ENCODE measurements at places on chromosomes 5 and 9. TPM values are rescaled to one million over a fixed set of nuclear protein-coding genes. Genes with fewer than 3 reads are reported as not detected.

DNA sequence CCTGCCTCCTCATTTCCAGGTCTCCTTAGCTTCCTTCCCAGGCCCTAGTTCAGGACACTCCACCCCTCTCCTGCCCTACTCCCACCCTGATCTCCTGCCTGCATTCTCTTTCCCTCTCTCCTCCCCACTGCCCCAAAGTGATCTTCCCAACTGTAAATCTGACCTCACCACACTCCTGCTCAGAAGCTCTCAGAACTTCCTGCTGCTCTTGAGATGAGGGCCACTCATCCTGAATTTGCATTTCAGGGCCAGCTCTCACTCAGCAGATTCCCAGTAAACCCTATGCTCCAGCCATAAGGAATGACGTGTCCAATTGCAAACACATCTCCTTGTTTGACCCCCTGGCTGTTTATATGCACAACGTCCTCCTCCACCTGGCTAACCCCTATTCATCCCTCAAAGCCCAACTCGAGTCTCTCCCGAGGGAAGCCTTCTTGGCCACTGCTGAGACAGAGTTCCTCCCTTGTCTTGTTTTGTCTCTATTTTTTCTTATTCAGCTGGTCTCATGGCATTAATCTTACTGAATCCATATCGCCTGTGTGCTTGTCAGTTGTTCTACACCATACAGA lies 95.0 kb downstream of the NSG2 start:
- no peak for DNase-seq

GRCh38 chr5:44862808-44863207 lies 54.1 kb downstream of the MRPS30 start:
- no peak for DNase-seq

DNA sequence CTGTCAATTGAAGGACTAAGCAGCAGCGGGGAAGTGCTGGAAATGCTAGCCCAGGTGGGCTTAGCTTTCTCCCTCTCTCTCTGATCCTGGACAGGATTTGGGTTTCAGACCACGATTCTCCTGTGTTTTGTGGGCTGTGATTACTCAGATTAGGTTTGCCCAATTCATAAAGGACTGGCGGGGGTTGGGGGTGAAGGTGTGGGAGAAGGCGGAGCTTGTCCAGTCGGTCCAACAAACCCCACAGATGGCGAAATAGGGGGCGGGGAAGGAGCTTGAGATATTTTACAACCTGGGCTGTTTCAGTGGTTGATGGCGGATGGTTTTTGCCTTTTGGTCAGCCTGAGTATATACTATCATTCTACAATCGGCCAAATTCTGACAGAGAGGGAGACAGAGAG lies 35.2 kb downstream of the PCDHAC2 start:
- DNase-seq, result no peak

DNA sequence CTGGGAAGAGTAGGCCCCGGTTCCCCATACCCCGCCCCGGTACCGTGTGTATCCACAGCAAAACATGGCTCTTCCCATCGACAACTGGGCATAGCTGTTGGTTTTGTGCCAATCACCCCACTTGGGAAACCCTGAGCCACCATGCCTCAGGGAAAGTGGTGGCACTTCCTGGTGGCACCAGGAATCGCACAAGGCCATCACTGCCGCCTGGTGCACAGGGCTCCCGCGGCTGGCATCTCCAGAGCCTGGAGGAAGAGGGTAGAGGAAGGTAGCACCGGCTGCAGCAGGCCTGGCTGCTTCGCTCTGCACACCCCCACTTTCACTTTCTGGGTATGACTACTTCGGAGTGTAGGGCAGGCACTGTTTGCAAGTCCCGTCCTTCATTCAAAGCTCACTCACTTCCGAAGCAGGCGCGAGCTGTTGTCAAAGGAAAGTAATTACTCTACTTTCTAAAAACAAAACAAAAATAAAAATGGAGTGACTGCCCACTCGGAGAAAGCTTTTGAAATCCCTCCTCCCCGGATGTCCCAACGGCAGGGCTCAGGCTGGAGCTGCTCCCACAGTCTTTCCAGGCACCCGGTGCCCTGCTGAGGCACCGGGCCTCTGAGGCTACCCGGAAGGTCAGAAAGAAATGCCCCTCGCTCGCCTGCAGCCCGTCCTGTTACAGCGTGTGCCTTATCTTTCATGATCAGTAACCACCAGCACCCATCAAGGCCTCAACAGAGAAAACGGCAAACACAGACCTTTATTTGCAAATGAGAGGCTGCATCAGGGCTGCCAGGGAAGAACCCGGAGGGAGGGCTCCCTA lies 2.0 kb downstream of the BRD3 start:
- no peak for DNase-seq

GRCh38 chr9:22158927-22159346 lies 149.8 kb upstream of the CDKN2B start:
- no peak for DNase-seq

DNA sequence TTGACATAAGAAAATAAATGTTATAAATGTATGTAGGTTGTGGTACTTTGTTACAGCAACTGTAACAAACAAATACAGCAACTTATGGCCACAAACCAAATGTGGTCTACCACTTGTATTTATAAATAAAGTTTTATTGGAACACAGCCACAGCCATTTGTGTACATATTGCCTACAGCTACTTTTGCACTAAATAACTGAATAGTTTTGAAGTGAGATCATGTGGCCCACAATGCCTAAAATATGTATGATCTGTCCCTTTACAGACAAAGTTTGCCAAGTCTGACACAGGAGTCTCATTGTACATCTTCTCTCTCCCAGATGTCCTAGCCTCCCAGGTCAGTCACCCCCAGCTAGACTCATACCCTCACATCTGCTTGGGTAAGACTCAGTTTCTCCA lies 283.6 kb upstream of the PRDM9 start:
- DNase-seq, result no peak

DNA sequence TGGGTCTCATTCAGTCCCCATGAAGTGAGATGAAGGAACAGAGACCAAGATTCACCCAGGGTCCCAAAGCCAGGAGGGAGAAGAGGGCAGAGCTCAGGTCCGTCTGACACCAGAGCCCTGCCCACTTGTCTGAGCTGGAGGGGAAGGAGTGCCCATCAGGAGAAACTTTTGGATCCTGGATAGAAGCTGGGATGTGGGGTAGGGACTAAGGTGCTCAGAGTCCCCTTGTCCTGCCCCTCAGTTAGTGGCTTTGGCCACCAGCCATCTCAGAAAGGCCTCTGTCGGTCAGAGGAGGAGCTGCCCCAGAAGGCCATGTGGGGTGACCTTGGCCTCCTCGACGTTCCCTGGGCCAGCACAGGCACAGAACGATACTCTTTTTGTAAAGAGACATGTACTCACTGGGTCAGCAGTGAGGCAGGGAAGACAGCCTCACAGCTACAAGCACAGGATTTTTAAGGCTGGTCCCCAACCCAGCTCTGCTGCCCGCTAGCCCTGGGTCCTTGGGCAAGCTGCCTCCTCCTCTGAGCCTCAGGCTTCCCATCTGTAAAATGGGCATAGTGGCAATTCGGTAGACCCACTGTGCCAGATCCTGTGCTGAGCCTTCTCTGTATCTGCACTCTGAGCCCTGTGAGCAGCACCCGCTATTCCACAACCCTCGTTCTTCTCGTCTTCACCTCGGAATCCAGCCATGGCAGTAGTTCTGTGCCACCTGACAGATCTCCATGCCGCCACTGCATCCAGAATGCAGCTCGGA lies 49.4 kb downstream of the C9orf50 start:
- no peak for DNase-seq

DNA sequence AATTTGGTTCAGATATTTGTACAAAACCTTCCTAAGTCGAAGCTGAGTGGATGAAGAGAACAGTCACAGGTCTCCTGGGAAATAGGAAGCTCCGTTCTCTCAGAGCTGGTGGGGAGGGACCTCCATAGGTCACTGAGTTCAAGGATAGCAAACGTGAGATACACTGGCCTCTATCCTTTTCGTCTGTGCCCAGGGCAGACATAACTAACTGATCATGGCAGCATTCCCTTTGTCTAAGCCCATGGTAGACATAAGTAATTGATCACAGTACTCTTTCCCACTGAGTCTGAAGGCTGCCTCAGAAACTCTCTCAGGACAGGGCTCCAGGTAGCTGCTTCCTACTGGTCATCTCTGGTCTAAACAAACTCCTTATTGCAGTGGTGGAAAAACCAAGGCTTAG lies 12.3 kb upstream of the CORO2A start:
- DNase-seq, result no peak

DNA sequence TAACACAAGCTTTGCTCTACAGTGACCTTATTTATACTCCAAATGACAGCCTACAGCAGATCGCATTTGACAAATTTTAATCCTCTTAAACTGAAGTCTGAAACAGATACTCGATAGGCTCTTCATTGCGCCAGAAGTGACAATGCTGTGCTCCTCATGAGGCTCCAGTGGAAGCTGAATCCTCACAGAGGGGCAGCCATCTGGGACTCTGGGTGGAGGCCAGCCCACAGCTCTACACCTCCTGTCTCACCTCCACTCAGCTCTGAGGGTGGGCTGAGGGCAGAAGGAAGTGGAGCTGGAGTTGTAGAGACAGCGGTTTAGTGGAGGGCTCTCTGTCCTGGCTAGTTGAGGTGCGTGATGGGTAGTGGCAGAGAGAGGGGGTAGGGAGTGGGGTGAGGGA lies 283.3 kb upstream of the ANKRD55 start:
- no peak for DNase-seq

GRCh38 chr5:27906931-27907601 lies 868.7 kb upstream of the CDH9 start:
- DNase-seq, result no peak

GRCh38 chr9:134785325-134786108 lies 95.1 kb upstream of the FCN2 start:
- no peak for DNase-seq

GRCh38 chr9:6681147-6681956 lies 35.8 kb upstream of the GLDC start:
- peak; percentile 83 for DNase-seq

- no peak for DNase-seq
These were observed 89.1 kb upstream of the NFIB start for GRCh38 chr9:14403081-14403480.

DNA sequence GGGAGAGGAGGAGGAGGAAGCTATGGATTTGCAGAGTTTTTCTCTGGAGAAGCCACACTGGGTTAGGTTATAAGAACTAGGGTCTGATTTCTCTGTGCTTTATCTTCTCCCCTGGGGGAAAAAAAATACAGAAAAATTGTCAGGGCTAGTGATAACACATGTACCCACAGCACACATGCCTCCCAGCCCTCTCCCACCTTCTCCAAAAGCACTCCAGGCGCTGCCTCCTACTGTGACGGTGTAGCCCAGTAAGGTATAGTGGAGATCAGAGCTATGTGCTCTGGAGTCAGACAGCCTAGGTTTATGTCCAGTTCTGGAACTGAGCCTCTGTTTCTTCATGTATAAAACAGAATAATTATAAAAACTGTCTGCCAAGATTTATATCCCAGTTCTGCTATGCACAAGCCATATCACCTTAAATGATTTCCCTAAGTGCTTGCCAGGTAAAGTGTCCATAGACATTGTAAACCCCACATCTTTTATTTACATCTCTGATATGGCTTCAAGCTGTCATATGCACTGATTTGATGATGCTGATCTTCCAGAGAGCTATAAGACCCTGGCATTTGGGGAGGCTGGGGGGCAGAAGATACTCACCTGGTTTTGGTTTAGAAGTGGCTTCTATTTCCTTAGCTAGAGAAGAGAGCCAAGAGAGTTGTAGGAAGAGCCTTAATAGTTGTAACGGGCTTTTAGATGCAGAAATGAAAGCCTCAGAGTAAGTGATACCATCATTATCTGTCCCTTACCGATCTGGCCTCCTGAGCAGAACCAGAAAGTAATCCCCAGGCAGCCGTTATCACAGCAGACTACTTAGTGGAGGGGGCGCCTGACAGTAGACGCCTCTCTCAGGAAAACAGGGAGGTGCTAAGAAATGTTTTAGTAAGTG lies 7.6 kb downstream of the SLC1A3 start:
- no peak for DNase-seq

- DNase-seq, result no peak
These were observed 36.3 kb downstream of the PLPP1 start for GRCh38 chr5:55498457-55498856.

GRCh38 chr9:133493845-133494540 lies 15.1 kb upstream of the SLC2A6 start:
- no peak for DNase-seq

- no peak for DNase-seq
These were observed 67.6 kb downstream of the TLE4 start for GRCh38 chr9:79639354-79639753.

DNA sequence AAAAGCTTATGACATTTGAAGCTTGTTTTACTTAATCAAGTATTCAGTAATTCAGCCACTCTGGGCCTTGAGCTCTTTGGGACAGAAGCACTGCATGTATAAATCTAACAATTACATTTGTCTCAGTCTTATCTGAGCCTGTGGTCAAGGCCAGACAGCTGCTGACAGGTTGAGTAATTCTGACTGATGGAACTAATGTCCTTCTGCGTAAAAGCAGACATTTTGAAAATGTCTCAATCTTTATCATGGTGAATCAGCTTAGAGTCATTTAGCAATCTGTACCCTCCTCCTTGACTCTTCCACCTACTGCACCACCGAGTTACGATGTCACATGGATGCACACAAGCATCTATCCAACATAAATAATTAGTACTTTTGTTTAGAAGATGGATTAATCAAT lies 400.0 kb downstream of the ARRDC3 start:
- no peak for DNase-seq

DNA sequence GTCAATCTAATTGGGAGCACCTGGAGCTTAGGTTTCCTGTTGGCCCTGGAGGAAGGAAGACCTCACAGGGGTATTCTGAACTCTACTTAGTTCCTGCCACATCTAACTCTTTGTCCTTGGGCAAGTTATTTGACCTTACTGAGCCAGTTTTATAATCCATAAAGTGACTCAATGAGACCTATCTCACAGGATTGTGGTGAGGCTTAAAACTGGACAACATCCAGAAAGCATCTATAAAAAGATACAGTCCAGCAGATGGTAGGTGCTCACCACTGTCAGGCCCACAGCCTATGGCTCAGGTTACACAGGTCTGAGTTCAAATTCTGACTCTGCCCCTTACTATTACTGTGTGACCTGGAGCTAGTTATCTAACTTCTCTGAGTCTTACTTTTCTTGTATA lies 23.3 kb downstream of the KCNV2 start:
- no peak for DNase-seq

GRCh38 chr5:168307022-168307421 lies 15.6 kb downstream of the WWC1 start:
- DNase-seq, result no peak

DNA sequence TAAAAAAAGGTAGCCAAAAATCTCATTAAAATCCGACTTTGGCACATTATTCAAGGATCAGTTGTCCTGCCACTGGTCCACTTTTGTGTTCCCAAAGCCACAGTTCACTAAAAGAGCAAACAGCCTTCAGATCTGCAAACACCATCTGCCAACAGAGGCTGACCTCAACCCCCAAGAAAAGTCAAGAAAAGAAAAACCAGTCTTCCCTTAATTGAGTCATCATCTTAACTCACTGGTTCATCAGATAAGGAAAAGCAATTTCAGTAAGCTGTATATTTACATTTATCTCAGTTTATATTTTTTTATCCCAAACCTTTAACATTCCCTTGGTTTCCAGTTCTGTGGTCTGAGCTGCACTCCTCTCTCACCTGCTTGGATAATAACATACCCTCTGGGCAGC lies 21.2 kb downstream of the RASEF start:
- no peak for DNase-seq

Gene SHOC1
- total RNA-seq, result not detected

Gene IFNA8
- total RNA-seq, result not detected

Gene LEAP2
- 0.76 TPM for total RNA-seq

Gene SAXO1
- not detected for total RNA-seq

Gene PRLR
- total RNA-seq, result not detected

Gene MARCOL
- not detected for total RNA-seq
